ENCODE measurements at places on chromosomes 2 and 18.

- no peak for DNase-seq
Observed at GRCh38 chr2:114651933-114652332, 209.5 kb downstream of the DPP10 start.

DNA sequence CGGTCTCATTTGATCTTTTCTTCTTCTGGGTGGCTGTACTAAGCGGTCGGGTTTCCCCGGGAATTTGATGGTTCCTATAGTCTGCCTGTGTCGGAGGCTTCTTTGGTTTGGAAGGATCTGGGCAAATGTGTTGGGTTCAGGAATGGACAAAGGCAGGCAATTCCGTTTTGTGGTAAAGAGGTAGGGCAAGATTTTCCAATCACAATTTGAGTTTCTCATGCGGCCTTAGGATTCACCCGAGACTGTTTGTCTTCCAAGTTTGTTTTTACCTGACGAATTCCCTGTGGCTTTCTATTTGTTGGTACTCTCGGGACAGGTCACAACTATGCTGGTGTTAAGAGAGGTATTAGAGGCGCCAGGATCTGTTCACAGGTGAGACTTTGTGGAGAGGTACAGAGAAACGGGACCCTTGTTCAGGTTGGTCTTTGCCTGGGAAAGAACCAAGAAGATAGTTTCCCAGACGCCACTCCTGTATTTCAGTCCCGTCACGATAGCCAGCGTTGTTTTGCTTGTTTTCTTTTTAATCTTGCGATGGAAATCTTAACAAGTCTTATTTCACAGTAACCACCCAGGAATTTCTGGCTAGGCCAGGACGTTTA lies 3.0 kb downstream of the SP5 start:
- no peak for DNase-seq

DNA sequence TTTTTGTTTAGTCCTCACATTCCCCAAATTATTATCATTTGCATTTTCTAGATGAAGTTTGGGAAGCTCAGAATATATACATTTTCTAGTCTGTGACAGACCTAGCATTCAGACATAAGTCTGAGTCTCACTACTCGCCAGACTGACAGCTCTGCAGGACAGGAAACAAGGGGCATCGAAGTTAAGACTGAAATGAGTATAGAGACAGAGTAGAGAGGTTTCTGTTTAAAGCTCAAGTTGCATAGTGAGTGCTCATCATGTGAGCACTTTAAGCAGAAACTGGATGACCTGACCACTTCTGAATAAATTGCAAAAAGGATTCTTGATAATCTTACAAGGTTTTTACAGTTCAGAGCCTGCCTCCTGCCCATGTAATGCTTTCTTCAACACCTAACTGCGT lies 1.1 kb downstream of the HADHB start:
- DNase-seq = no peak

DNA sequence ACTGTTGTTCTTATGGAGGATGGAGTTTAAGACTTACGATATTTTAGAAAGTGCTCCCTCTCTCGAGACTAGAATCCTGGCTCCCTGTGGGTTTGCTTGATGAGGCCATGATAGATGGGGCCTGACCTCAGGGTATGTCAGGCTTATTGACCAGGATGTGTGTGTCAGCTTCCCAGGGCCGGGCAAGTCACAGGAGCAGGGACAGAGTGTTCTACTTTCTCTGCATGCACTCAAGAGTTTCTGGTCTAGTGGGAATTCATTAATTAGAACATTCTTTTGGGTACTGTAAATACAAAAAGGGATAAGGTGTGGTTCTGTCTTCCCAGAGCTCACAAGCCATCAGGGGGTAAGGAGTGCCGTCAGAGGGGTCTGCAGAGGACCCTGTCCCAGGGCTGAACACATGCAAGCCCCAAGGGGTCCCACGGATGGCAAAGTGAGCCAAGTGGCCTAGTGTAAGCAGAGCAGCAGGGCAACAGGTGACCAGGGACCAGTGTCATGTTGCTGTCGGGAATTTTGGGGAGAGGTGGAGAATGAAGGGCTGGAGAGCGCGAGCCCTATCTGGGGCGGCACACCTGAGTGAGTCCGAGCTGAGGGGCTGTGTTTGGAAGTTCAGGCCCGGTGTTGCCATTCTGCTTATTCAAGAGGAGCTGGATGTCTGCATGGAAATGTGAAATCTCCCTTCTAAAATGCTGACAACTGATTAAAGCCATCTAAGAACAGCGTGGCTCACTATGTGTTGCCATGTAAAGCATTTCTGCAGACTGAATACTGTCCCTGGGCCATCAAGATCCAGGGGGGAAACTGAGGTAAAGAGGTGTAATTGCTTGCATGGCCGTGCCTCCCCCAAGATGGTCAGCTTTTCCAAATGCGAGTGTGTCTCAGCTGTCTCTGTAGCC lies 91.4 kb downstream of the TGFA start:
- DNase-seq = no peak

GRCh38 chr18:45231617-45232016 lies 383.7 kb upstream of the SLC14A2 start:
- DNase-seq = no peak

DNA sequence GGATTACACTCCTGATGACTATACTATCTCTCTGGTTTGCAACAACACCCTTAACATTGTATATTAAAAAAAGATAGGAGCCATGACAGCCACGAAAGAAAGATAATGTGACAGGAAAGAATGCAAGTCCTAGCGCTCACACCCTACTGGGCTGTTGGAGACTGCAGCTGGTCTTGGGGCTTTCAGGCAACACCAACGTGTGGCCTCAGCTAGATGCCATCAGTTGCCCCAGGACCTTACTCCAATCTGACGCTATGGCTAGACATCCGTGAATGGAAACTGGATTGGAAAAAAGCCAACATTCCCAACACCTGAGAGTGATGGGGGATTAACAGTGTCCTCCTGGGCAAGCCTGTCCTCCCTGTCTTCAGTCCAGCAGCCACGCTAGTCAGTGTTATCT lies 357.4 kb upstream of the GULP1 start:
- no peak for DNase-seq

- no peak for DNase-seq
Observed at GRCh38 chr2:108449410-108450130, 564 bp downstream of the GCC2 start.

DNA sequence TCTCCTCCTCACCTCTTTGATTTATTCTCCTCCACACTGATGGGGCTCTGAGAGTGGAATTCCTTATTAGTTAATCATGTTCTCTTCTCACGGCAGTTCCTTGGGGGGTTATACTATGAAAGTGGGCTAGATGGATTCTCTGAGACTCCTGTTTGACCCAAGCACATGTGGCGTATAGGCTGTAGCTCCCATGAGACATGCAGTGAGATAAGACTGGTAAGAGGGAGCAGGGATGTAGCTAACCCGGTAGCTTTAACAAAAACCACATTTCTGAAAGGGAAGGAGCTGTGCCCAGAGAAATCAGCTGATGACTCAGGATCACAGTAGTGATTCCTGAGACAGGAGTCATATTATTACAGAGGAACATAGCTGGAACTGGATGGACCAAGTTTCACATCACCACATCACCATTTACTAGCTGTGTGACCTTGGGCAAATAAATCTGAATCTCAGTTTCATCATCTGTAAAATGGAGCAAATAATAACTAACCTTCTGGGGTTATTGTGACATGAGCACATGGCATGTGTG lies 82.9 kb downstream of the CRIM1 start:
- DNase-seq = peak; percentile 91

DNA sequence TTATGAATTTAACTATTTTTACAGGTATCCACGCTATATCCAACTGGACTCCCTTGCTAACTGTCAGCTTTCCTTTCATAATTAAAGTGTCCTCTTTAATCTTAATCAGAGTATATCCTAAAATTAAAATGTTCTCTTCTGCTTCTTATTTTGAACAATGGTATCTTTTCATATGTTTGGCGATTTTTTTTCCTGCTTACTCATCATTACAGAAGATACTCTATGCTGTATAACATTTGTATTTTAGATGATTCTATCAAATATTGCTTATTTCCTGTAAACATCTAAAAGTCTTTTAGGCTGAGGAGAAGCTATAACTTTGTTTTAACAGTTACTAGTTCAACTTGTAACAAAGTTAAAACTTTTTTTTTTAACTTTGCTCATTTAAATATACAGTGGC lies 17.4 kb downstream of the SCN2A start:
- no peak for DNase-seq

GRCh38 chr2:38315707-38316333 lies 61.3 kb downstream of the ATL2 start:
- peak; percentile 44 for DNase-seq

GRCh38 chr2:101580528-101580927 lies 105.6 kb upstream of the RFX8 start:
- no peak for DNase-seq

DNA sequence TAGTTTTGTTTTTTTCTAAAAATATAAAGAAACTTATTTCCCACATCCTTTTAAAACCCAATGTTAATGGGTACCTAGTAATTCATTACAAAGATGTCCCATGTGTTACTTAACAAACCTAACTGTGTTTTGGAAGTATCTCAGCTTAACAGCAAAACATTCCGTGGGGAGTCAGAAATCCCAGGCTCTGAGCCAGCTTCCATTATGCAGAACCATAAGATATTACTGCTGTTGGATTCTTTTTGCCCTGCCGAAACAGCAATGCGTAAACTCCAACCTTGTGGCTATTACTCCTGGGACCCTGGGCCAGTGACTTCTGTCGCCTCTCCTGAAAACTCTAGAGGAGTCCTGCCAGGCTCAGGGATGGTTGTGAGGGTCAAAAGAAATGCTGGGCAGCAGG lies 174.1 kb downstream of the UXS1 start:
- peak; percentile 28 for DNase-seq

- no peak for DNase-seq
Observed at GRCh38 chr2:215526341-215526740, 90.5 kb upstream of the FN1 start.

DNA sequence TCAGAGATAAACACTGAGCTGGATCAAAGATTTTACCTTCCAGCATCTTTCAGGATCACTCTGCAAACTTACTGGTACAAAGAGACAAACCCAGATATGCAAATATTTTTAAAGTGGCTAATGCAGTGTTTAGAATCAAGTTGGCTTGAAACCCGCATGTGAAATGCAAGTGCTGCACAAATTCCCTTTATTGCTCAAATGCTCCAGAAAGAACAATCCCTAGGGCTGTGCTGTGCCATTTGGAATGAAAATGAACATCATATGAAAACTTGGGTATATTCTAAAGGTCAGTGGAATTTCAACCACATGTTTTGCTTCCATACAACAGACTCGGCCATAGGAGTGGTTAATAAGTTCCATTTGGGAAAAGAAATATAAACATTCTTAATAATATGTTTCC lies 139.1 kb downstream of the VWC2L start:
- DNase-seq = no peak

GRCh38 chr2:219254590-219255201 lies 978 bp upstream of the TUBA4A start:
- DNase-seq = no peak

DNA sequence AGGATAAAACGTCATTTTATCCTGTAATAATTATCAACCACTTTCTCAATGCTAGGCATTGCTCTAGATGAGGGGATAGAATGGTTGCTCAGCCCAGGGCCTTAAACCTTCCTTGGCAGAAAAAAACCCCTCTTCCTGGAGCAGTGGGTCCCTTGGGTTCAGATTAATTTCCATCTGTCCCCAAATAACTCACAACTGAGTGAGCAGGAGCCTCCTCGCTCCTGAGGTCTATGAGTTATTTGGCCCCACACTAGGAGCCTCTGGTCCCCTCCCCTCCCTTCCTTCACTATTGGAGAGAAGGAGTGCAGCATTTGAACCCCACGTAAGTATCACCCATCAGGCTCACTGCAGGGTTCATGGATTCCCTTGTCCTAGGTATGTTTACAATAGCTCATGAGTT lies 157.5 kb upstream of the FHL2 start:
- DNase-seq = no peak

DNA sequence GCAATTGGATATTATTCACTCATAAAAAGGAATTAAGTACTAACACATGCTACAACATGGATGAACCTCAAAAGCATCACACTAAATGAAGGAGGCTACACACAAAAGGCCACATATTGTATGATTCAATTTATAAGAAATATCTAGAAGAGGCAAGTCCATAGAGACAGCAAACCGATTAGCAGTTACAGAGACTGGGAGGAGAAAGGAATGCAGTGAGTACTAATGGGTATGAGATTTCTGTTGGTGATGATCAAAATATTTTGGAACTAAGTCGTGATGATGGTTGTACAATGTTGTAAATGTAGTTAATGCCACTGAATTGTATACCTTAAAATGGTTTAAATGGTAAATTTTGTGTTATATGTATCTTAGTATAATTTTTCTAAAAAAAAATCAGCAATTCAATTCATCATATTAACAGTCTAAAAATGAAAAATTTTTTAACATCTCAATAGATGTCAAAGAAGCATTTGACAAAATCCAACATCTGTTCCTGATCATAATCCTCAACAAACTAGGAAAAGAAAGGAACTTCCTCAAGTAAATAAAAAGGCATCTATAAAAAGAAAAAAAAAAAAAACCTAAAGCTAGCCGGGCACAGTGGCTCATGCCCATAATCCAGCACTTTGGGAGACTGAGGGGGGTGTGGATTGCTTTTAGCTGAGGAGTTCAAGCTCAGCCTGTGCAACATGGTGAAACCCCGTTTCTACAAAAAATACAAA lies 98.1 kb downstream of the TGIF1 start:
- no peak for DNase-seq

DNA sequence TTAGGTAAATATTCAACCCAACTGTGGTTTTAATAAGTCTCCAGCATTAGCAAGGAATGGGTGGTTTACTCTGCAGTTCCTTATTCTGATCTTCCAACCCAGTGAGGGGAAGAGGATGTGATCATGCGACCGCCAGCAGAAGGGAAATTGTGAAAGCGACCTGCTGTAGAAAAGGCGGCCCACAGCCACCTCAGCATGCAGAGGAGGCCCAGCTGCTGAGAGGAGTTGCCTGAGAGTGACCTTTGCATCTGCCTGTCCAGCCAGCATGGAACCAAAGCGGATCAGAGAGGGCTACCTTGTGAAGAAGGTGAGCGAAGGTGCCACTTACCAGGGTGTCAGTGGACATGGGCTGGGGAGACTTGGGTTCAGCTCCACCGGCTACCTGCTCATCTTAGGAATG lies at the start of gene PLEK:
Gene PLEK, plus strand, starts transcription at position 196 of the 400 bp plus-strand sequence. Its CDS starts 70 bp downstream, at position 266.
- no peak for DNase-seq

DNA sequence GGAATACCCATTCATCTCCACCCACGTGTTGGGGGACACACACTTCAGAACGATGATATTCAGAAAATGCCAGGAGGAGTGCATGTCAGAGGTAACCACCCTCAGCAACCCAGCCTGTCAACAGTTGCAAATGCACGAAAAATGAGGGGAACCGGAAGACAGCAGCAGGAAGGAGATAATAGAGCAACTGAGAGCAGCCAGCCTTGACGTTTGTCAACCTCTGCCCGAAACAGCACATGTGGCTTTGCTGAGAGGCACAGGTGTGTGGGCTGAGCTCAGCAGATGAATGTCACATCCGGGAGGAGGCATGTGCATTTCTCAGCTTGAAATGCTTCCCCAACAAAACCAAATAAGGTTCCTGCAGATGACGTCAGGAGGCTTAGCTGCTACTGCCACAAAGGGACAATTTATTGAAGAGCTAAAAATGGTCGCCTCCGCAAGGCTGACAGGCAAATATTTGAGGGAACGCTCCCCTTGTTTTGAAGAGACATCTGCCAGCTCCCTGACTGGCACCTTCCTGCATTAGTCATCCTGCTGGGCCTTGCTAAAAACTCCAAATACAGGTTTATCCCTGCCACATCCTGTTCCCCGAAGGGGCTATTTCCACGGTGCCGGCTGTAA lies 419.0 kb downstream of the NBAS start:
- DNase-seq = no peak

GRCh38 chr2:240795454-240795853 lies 24.6 kb downstream of the KIF1A start:
- no peak for DNase-seq

- DNase-seq = peak; percentile 36
Observed at GRCh38 chr2:131105950-131106801, 1.0 kb downstream of the PLEKHB2 start.

GRCh38 chr2:9201185-9201891 lies 5.3 kb upstream of the ASAP2 start:
- peak; percentile 41 for DNase-seq
